ENCODE measurements at places on chromosomes 12 and 14.

DNA sequence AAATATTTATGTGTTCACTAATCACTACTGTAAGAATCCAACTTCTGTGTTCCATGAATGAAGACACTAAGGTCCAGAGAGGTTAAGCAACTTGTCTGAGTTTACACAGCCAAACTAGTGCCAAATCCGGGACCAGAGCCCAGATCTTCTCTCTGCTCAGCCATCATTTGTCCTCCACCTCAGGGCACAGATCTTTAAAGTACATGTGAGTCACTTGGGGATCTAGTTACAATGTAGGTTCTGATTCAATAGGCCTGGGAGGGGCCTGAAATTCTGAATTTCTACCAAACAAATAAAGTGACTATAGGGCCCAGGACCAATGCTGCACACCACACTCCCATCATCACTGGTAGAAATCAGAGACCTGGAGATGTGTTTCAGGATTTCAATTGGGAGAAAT lies 162.9 kb downstream of the GXYLT1 start:
- DNase-seq: no peak

GRCh38 chr14:89915114-89915878 lies 39.2 kb downstream of the EFCAB11 start:
- DNase-seq: no peak

DNA sequence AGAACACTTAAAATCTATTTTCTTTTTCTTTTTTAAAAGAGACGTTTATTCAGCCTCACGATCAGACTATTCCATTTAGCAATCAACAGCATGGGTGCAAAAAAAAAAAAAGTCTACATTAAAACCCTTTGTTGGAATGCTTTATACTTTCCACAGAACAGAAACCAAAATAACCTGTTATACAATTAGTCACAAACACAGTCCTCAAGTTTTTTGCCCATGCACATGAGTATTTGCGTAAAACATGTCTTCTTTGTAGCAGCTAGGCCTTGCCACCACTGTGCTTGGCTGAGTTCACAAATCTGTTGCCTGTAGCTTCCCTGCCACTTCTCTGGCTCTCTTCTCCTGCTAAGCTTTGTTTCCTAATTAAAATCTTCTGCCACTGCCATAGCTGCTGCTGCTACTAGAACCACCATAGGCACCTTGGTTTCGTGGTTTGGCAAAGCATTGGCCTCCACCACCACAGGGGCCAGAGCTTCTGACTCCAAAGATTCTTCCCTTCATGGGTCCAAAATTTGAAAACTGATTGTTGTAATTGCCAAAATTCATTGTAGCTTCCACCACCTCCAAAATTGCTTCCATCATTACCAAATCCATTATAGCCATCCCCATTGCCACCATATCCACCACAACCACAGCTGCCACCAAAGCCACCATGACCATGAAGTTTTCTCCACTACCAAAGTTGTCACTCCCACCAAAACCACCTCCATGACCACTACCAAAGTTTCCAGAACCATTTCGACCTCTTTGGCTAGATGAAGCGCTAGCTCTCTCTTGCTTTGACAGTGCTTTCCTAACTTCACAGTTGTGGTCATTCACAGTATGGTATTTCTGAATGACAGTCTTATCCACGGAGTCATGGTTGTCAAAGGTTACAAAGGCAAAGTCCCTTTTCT lies 38.1 kb downstream of the KLRG1 start:
- DNase-seq: no peak

DNA sequence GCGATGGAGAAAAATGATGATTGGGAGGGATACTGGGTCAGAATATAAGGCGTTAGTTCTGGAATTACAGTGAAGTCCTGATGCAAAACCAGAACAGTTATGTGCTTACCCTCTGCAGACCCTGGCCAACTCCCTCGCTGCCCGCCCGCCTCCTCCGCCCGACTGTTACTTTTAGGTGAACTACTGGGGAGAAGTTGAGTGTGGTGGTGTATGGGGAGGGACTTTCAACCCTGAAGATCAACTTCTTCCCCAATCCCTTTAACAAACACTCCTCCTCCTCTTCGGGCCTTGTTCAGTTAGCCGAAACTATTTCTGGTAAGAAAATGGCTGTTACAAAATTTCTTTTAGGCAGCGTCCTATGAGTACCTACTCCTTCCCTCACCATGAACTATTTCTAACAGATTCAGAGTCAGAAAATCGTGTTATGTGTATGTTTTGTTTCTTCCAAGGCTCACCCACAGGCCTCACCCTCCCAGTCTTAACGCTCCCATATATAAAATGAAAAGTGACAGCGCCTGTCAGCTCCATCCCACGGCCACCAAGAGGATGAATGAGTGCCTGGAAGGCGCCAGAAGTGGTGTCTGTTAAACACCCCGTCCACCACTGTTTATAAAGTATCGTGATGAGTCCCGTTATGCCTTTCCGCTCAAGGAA lies 1.3 kb downstream of the FBXO33 start:
- DNase-seq: peak; percentile 29

- no peak for DNase-seq
These were observed 6.7 kb downstream of the HSD17B6 start for GRCh38 chr12:56769868-56770267.

DNA sequence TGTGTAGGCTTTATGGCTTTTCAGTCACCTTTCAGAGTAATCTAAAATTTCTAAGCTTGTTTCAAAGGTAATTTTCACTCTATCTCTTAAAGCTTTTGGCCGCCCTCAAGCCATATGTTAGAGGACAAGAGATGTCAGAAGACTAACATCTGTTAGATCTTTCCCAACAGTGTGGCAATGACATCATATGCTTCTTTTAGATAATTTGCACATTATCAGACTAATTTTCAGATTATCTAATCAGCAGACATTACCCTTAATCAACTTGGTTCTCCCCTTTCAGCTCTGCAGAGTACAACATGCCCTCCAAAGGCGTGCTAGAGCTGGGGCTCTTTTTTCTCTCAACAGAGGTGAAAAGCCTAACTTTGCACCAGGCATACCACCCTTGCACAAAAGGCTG lies 207.1 kb downstream of the DPF3 start:
- DNase-seq: no peak

DNA sequence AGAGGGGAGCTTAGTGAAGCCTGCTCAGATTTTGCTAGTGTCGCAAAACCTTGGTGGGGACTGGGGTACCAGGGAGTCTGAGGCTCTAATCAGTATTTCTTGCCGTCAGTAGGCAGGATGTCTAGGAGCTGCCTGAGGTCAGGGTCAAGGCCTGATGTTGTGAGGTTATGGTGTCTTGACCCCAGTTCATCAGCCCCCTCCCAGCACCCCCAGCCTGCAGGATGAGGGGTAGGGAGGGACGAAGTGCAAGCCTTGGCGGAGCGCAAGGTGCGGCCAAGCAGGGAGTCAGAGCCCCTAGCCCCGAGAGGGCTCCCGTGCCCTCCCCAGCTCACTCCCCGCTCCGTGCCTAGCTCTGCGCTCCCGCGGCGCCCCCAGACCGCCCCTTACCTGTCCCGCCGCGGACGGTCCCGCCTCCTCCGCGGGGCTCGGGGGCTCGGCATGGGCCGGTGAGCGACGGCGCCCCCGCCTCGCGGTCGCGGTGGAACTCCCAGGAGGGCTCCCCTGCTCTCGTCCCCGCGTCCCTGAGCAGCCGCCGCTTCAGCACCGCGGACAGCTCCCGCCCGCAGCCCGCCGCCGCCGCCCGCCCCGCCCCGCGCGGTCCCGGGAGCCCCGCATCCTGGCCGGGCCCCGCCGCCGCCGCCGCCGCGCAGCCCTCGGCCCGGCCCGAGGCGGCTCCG lies 347 bp downstream of the SYNDIG1L start:
- no peak for DNase-seq

DNA sequence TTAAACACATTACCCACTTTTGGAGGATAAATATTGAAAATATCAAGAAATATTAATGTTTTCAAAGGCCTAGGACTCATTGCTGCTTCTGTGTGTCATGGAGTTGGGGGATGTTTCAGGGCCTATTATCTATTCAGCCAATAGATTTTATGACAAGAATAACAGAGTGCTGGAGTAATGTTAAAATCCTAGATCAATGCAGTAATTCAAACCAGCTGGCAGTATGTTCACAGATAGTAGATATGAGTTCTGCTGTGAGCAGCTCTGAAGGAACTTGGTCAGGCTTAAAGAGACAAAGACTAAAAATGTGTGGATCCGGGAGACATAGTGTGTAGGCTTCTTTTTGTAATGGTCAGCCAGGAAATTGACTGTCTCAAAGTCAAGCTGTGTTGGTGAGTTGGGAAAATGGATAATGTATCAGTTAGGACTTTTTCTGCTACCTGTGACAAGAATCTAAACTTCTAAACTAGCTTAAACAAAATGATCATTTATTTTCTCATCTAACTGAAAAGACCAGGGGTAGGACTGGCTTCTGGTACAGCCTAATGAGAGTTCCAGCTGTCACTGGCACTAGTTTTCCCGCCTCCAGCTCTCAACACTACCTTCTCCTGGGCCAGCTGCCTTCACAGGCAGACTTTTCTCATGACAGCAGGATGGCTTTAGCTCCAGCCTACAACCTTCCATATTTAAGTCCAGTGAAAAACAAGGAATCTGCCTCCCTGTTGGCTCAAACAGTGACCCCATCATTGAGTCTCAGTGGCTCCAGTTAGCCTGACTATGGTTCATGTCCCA lies 16.3 kb upstream of the POLR3B start:
- DNase-seq: no peak

DNA sequence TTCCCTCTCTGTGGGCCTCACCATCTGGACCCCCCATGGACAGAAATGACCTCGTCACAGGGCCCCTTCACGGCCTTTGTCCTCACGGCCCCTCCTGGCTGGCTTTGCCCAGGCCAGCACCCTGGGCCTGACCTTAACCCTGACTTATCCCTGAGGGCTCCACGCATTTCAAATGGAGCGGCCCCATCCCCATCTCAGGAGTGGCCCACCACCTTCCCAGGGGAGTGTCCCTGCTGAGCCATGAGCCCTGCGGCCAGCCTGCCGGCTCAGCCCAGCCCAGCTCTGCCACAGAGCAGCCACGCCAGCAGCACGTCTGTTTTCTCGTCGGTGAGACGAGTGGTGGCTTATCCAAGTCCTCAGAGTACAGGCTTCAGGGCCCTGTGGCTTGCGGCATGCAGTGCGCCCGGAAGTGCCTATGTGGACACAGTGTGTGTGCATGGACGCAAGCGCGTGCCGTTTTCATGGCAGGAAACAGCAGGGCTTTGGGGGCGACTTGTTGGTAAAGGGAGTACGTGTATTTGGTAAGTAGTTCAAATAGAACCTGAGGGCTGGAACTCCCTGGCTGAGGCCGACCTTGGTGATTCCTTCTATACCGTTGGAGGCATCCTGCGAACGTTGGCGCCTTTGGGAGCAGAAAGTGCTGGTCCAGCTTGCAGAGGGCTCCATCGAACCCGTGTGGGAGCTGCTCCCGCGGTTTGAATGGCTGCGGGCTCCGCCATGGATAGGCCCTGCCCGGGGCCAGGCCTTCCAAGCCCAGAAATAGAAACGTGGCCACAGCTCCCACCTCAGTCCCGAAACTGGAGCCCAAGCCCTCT lies 52.1 kb downstream of the LRCOL1 start:
- DNase-seq: no peak

DNA sequence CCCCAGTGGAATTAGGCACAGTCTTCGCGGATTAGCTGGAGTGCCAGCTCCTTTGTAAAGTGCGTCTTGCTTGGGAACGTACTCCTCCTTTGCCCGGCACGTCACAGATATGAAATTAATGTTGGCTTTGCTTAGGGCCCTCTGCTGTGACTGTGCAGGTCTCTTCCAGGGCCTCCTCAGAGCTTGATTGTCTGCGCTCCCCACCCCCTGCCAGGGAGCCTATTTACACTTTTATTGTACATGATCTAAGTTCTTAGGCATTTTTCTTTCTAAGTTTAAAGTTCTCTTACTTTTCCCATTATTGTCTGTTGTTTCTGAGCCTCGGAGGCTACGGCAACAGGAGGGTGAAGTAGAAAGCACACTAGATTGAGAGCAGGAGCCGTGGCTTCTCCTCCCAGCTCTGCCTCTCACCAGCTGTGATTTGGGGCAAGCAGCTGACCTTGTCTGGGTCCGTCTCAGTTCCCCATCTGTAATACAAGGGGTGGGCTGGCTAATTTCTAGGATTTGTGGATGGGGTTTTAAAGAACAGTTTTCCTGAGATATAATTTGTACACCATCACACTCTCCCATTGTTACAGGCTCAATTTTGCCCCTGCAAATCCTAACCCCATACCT lies 81.8 kb downstream of the TSPAN9 start:
- no peak for DNase-seq

GRCh38 chr12:124655698-124656516 lies 88.5 kb upstream of the NCOR2 start:
- DNase-seq: peak; percentile 82

- DNase-seq: no peak
These were observed 5.1 kb upstream of the TMEM179 start for GRCh38 chr14:104609666-104610065.

GRCh38 chr12:2963760-2964292 lies 4.6 kb downstream of the TEAD4 start:
- DNase-seq: no peak

DNA sequence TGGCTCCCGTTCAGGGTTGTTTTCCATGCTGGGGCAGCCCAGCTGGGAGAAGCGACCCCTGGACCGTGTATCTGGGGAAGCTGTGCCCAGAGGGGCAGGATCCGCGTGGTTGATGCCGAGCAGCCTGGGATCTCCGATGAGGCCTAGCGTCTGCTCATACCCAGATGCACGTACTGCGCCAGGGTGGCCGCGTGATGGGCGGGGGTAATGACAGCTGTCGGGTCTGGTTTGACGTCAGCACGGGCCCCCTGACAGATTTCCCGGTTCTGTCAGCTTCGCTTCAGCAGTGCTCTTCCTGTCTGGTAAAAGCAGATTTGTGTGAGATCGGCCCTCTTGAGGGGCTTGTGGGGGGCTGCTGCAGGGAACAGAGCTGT lies 147.3 kb downstream of the TSPAN9 start:
- DNase-seq: no peak

DNA sequence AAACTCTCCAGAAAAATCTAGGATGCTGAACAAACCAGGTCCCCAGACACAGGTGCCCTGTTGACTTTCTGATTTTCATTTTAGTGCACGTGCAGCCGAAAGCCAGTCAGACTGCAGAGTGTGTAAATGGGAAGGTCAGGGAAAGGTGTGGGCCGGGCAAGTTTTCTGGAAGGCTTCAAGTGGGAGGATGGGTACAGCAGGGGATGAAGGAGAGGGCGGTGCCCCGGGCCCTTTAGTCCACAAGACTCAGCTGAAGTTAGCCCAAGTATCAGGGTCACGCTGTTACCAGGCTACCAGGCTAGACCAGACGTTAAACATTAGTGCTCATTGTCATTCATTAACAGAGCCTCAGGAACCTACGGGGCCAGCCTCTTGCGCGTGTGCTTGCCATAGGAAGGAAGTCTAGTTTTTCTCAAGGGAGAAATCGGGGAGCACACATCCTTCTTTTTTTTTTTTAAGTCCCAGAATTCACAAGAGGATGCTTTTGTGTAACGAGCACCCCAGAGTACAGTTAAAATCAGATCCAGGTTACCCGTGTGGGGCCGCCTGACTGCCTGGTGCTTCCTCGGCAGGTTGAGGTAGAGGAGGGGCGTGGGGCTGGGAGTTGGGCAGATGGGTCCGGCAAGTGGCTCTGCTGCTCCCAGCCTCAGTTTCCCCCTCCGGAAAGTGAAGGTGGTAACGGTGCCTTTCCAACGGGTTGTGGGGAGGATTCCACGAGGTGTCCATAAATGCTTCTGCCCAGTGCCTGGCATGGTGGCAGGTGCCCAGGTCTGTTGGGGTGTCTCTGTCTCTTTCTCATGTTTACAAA lies 19.1 kb downstream of the BCL7A start:
- DNase-seq: no peak

GRCh38 chr12:64669270-64669842 lies 59.1 kb downstream of the RASSF3 start:
- no peak for DNase-seq

Measured in right renal pelvis (tissue), 4 donors.